ENCODE measurements at places on chromosomes 4 and X.

- no peak for DNase-seq
Observed at GRCh38 chrX:148611993-148612392, 111.6 kb downstream of the AFF2 start.

DNA sequence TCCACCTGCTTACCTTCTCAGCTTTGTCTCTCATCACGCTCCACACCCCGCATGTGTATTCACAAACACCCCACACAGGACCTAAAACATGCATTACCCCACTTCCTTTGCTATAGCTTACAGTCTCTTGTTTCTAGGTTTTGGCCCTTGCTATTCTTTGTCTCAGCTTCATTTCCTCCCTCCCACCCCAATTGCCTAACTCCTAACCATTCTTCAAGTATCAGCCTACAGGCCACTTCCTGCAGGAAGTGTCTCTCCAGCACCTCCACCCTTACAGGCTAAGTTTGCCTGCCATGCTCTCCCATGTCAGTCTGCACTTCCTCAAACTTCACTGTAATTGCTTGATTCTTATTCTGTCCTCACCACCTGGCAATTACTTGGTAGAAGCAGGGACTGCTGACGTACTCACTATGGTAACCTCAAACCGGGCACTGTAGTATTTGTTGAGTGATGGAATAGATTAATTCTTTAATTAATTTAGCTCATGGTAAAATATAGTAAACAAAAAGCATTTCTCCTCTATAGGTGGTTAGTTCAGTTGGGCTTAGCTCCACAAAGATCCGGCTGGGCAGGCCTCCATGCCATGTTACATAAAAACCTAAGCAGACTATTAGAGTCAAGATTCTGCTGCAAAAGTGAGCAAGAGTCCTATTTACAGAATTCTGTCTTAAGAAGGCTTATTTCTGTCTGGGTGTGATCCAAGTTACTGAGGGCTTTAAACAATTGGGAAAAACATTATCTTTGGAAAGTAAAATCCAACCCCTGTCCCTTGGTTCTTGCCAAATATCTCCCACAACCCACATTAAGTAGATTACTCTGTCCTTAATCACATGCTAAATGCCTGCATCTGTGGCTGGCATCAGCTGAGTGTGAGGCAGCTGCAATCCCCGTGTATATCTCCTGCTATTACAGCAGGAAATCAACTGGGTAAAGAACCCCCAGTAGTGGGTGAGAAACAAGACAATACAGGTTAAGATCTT is 124.7 kb upstream of the CPEB2 start:
- DNase-seq: peak; percentile 46

DNA sequence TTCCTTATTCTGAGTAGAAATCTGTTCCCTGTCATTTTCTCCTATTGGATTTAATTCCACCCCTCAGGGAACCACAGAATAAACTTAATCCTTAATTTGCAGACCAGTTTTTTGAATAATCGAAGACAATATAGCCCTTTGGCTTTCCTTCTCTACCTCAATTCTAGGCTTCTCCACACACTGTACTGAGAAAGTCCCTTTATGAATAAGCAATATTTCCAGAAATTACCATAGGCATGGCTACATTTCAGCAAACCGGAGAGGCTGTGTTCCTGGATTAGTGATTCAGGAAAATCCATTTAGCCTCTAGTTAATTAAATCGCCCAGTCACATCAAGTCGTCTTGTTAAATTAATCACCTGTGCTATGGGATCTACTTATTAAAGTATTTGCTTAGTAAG is 125.1 kb downstream of the ANAPC4 start:
- no peak for DNase-seq

DNA sequence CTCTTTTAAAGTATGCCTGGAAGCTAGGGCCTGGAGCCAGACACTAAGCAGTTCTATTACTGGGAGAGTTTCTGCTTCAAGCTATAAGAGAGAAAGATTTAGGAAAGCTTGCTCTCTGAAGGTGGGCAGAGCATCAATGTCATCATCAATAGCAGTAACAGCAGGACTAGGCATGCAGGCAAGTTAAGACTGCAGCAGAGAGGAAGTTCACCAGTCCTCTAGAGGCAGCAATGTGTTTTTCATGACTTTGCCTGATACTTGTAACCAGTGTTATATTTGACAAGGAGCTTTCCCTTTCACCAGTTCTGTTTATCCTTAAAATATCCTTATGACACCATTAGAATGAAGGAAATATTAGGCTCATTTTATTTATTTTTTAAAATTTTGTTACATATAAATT is 237.9 kb downstream of the KCTD8 start:
- DNase-seq: no peak

DNA sequence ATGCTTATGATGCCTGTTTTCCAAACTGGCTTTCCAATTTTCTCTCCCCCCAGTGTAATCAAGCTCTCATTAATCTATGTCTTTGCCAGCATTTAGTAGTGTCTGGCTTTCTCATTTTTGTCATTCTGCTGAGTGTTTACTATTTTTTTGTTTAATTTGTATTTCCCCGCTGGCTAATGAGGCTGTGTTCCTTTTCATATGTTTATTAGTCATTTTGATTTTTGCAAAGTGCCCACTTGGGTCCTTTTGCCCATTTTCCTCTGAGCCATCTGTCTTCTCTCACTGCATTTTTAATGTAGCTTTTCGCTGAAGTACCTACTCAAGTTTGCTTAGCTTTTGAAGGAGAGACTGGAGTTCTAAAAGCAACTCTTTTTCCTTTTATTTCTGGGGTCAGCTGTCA is 14.7 kb downstream of the DCK start:
- DNase-seq: no peak

DNA sequence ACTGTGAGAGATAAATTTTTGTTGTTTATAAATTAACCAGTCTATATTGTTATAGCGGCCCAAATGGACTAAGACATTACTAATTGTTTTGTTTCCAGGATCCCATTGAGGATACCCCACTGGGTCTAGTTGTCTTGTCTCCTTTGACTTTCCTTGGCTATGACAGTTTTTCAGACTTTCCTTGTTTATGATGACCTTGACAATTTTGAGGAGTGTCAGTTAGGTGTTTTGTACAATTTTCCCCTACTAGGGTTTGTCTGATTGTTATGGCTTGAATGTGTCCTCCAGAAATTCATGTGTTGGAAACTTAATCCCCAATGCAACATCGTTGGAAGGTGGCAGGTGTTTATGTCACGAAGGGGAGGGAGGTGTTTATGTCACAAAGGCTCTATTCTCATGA is 89.6 kb upstream of the PITX2 start:
- DNase-seq: no peak

- DNase-seq: peak; percentile 98
Observed at GRCh38 chr4:113784497-113785250, 23.1 kb upstream of the CAMK2D start.

DNA sequence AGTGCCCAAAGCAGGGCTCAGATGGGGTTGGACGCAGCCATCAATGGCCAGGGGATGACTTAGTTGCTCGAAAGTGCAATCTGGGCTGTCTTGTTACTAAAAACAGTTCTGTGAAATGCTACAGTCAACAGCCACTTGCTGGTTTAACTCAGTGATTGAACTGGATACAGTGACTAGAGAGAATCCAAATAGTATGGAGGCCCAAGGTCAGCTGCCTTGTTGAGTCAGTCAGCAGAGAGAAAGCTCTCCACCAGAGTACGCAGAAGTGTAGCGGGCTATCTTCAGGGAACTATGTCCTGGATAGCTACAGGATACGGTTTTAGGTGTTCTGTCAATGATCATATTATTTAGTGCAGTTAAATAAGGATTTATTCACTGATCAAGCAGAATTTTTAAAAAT is 68.4 kb downstream of the TRAPPC11 start:
- DNase-seq: no peak

- no peak for DNase-seq
Observed at GRCh38 chr4:168615294-168616065, 118.6 kb downstream of the PALLD start.

- no peak for DNase-seq
Observed at GRCh38 chrX:23792861-23793553, 10.0 kb downstream of the SAT1 start.

GRCh38 chr4:37732526-37733186 is 46.5 kb upstream of the RELL1 start:
- DNase-seq: no peak

DNA sequence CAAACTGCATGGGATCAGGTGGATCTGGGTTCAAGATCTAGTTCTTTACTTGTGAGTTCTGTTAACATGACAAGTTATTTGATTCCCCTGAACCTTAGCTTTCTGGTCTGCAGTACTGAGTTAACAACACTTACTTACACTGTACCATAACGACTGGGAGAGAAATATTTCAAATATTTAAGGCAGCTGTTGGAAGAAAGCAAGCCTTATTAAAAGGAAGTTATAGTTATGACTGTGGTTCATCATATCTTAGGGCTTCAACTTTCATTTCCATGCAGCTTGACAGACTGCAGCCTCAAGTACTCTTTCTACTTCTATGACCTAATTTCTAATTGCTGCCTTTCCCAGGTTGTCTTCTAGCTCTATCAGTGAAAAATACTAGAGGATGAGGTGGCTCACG is 40.0 kb upstream of the PDGFRA start:
- DNase-seq: no peak

DNA sequence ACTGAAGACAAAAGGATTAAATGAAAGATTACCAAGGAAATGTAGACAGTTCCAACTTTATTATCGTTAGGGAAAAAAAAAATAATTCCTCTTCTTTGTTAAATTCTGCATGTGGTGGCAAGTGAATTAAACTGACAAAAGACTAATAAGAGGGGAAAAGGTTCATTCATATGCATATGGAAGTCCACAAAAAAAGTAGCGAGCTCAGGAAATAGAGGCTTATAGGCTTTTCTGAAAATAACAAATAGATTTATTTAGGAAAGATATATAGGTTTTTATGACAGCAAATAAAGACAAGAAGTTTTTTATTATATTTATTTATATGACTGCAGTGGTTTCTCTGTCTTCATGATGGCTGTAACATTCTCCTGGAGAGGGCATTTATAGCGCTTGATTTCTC is 246.0 kb downstream of the NAF1 start:
- DNase-seq: no peak

GRCh38 chr4:124833831-124834505 is 121.4 kb upstream of the ANKRD50 start:
- no peak for DNase-seq

DNA sequence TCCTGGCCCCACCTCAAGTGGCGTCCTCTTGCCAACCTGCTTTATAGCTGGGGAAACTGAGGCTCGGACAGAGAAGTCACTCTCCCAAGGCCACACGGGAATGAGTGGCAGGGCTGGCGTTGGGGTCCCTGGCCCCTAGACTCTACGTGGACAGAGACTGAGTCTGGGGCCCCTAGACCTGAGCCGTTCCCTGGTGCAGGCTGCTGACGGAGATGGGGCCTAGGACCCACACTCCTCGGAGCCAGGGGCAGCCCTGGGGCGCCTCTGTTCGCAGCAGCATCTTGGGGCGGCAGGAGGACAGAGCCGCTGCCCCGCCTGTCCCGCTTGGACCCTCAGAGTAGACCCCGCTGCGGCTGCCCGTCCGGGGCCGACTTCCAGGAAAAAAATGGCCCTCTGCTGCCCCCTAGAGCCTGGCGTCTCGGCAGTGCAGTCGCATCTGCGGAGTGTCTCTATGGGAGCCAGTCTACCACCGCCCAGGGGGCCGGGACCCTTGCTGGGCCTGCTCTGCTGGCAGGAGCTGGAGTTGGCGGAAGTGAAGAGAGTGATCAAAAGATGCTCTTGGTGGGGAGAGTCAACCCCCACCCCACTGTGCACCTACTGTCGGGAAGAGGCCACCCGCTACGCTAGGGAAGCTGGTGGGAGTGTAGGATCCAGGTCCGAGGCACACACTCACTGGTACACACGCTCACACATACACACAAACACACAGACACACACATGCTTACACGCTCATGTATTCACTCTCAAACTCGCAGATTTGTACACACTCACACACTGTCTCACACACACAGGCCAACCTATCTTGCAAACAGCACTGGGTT is 220.1 kb downstream of the AFAP1 start:
- no peak for DNase-seq

- no peak for DNase-seq
Observed at GRCh38 chr4:169791062-169791461, 33.3 kb upstream of the HPF1 start.

- peak; percentile 76 for DNase-seq
Observed at GRCh38 chr4:109967798-109968520, 55.3 kb downstream of the EGF start.

GRCh38 chr4:121192013-121192412 is 27.9 kb upstream of the TNIP3 start:
- no peak for DNase-seq

GRCh38 chr4:75723163-75724065 is 963 bp upstream of the USO1 start:
- DNase-seq: peak; percentile 46

DNA sequence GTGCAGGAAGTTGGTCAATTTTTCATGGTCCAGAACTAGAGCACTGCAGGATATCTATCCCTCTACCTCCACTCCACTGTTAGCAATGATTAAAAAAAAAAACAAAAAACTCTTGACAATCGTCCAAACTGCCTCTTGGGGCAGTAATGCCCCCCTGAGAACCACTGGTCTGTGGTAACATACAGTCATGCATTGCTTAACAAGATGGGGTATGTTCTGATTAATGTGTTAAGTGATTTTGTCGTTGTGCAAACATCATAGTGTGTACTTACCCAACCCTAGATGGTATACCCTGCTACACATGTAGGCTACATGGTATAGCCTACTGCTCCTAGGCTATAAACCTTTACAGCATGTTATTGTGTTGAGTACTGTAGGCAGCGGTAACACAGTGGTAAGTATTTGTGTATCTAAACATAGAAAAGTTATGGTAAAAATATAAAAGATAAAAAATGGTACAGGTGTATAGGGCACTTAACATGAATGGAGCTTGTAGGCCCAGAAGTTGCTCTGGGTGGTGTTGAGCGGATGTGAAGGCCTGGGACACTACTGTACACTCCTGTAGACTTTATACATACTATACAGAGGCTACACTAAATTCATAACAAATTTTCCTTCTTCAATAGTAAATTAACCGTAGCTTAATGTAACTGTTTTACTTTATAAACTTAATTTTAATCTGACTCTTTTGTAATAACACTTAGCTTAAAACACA is 34.1 kb downstream of the ART3 start:
- DNase-seq: peak; percentile 57

GRCh38 chr4:52862639-52863161 is 583 bp downstream of the RASL11B start:
- DNase-seq: no peak

GRCh38 chr4:184039963-184040383 is 134.9 kb downstream of the STOX2 start:
- DNase-seq: no peak

GRCh38 chr4:89904524-89904923 is 9.9 kb downstream of the MMRN1 start:
- DNase-seq: no peak

DNA sequence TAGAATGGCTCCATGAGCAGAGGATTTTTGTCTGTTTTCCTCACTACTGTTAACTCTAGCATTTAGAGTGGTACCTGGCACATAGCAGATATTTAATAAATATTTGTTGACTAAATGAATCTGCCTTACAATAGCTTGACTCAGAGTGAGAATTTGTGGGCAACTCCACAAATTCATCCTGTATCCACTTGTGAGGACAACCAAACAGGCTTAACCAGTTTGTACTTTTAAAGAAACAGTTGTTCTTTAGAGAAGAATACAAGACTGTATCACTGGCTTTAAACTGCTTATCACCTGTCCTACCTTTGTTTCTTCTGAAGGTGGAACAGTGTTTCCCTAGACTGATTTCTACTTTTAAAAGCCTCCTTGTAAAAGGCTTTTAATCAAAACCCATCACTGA is 141.3 kb upstream of the SH3RF1 start:
- no peak for DNase-seq

Data from HT1080 (cell line).